ENCODE measurements at places on chromosomes 12 and 14. TPM values are rescaled to one million over a fixed set of nuclear protein-coding genes. Genes with fewer than 3 reads are reported as not detected.

FRS2 gene
- total RNA-seq, result 41.3 TPM

CD69 gene
- not detected for total RNA-seq

TAS2R19 gene
- 5.3 TPM for total RNA-seq

GRIN2B gene
- total RNA-seq, result not detected

SDS gene
- total RNA-seq, result not detected

TAS2R46 gene
- total RNA-seq, result 2.0 TPM

SOAT2 gene
- not detected for total RNA-seq

ERG28 gene
- total RNA-seq, result 5.1 TPM

NKX2-1 gene
- not detected for total RNA-seq

MUCL1 gene
- not detected for total RNA-seq

SELPLG gene
- 0.51 TPM for total RNA-seq

SFSWAP gene
- total RNA-seq, result 18.7 TPM

PPM1H gene
- 3.1 TPM for total RNA-seq

KRT83 gene
- total RNA-seq, result not detected

IFI27 gene
- 7.9 TPM for total RNA-seq

ISM2 gene
- not detected for total RNA-seq

PMEL gene
- 0.26 TPM for total RNA-seq

C3AR1 gene
- 0.17 TPM for total RNA-seq

WNT1 gene
- total RNA-seq, result not detected

MYH6 gene
- not detected for total RNA-seq

CGRRF1 gene
- total RNA-seq, result 23.0 TPM

SPX gene
- 1.3 TPM for total RNA-seq

CELA1 gene
- total RNA-seq, result not detected

TOGARAM1 gene
- 22.1 TPM for total RNA-seq

ART4 gene
- total RNA-seq, result not detected

SLC15A5 gene
- not detected for total RNA-seq

Data from fibroblast of lung (primary cell).